Naive thymus-derived CD8-positive, alpha-beta T cell (primary cell): ENCODE measurements at places on chromosomes 3 and 15.
A peak's percentile ranks its signal among the peaks of the same experiment; 100 is the strongest.

- DNase-seq, result peak; percentile 74
Measured at GRCh38 chr3:120348065-120348990, 826 bp downstream of the LRRC58 start.

GRCh38 chr3:61601831-61602230, 40.5 kb downstream of the PTPRG start:
- no peak for DNase-seq

DNA sequence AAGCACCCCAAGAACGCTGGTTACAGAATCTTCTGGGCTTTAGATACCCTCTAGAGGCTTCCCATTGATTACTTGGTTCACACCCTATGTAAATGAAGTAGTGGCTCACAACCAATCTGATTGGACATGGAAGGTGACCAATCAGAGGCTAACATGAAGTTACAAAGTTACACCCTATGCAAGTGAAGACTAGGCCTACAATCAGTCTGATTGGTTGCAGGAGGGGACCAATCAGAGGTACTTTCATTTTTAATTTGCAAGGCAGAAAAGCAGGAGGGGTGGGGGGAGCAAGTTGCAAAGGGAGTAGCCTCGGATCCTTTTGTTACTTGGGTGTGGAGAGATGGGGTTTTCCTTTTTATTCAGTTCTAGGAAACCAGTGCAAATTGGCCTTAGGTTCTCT, 11.1 kb upstream of the RTP2 start:
- DNase-seq, result no peak

GRCh38 chr3:190217081-190217480, 96.4 kb upstream of the P3H2 start:
- no peak for DNase-seq

- no peak for DNase-seq
Measured at GRCh38 chr15:99306694-99307338, 55.5 kb downstream of the LRRC28 start.

GRCh38 chr3:30977592-30977991, 83.1 kb upstream of the GADL1 start:
- no peak for DNase-seq

DNA sequence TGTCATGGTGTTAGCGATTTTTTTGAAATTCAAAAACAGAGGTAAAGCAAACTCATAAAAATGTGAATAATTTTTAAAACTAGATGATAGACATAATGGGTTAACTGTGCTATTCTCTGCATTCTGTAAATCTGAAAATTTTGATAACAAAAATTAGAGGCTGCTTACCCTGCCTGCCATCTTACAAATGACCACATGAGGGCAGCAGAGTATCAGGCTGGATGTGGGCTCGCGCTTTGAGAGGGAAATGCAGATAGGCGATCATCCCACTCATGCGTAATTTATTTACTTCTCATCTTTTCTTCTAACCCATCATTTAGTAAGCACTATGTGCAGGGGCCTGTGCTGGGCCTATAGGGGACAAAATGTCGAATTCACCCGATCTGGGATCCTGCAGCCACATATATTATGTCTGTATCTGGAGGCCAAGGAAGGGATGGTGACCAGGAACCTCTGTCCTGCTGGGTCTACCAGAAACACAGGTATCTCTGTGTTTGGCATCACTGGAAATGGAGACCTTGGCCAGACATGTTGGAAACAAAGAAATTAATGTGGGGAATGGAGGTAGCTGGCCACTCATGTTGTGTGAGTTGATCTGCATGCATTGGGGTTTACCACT, 7.8 kb upstream of the RAD18 start:
- DNase-seq, result peak; percentile 54

- no peak for DNase-seq
Measured at GRCh38 chr3:17558565-17558964, 183.9 kb downstream of the TBC1D5 start.

- no peak for DNase-seq
Measured at GRCh38 chr3:193743702-193744047, 150.7 kb downstream of the OPA1 start.

DNA sequence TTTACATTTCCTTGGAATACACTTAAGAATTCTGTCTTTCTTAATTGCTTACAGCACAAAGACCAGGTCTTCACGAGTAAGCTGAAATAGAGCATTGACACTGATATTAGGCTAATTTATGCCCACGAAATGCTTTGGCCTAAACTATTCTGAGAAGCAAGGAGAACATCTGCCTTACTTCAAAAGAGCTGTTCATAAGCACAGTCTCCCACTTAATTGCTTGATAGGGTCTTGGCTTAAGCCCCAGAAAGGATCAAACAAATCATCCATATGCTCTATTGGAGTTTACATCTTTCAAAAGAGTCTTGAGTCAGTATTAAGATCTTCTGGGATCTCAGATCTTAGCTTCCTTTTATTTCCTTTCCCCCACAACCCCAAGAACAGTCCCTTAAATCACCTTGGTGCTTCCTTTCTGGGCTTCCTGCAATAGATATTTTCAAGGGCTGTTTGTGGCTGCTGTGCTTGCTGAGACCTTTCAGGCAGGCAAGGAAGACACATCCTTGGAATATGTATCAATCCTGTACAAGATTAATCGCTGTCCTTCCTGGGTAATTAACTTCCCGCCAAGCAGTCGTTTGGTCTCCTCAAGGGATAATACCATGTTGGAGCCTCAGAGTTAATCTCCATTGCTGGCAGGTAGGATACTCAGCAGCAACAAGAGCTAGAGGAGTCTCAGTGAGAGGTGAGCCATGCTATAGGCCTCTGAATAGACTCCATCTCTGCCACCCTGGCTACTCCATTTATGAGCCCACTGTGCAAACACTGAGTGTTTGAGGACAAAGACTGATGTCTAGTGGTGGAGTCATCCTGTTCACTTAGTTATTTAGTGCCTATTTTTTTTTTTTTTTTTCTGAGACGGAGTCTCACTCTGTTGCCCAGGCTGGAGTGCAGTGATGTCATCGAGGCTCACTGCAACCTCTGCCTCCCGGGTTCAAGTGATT, 37.1 kb downstream of the TMEM158 start:
- DNase-seq, result no peak

- DNase-seq, result no peak
Measured at GRCh38 chr15:96087180-96087884, 243.2 kb upstream of the NR2F2 start.

- peak; percentile 38 for DNase-seq
Measured at GRCh38 chr15:38696109-38696727, 131.6 kb upstream of the RASGRP1 start.

DNA sequence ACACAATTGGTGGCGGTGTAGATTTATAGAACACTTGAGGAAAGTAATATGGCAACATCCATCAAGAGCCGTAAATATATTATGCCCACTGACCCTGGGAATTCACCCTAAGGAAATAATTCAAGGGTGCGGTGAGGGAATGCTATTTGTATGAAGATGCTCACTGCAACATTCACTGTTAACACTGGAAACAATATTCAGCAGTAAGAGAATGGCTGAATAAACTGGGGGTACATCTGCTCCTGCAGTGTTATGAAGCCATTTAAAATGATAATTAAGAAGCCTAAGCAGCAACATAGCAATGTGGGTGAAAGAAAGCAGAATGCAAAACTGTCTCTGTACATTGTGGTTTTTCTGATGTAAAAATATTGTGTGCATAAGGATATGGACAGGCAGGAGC, 87.6 kb downstream of the RAB11A start:
- DNase-seq, result no peak

GRCh38 chr15:52153900-52154895, 37.0 kb downstream of the GNB5 start:
- no peak for DNase-seq

GRCh38 chr3:181683563-181683962, 28.2 kb upstream of the SOX2 start:
- DNase-seq, result no peak

- no peak for DNase-seq
Measured at GRCh38 chr3:124765197-124765840, 35.1 kb downstream of the UMPS start.

GRCh38 chr3:97763586-97764406, 762 bp upstream of the ARL6 start:
- no peak for DNase-seq

DNA sequence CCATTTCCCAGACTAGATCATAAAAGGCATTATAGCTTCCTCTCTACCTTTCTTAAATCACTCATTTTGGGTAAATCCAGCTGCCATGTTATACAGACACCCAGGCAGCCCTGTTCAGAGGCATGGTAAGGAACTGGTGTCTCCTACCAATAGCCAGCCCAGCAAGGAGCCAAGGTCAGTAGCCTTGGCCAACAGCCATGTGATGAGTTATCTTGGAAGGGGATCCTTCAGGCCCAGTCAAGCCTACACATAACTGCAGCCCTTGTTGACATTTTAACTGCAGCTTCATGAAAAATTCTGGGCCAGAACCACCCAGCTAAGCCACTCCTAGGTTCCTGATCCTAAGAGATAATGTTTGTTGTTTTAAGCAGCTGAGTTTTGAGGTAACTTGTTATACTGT, 29.0 kb upstream of the ZMAT3 start:
- DNase-seq, result no peak

- no peak for DNase-seq
Measured at GRCh38 chr15:28979208-28979841, 93.6 kb downstream of the APBA2 start.

GRCh38 chr3:157078131-157078810, 81.7 kb downstream of the CCNL1 start:
- no peak for DNase-seq

- no peak for DNase-seq
Measured at GRCh38 chr3:66035763-66036477, 2.8 kb downstream of the MAGI1 start.

- DNase-seq, result no peak
Measured at GRCh38 chr3:58052373-58053273, 44.4 kb downstream of the FLNB start.

DNA sequence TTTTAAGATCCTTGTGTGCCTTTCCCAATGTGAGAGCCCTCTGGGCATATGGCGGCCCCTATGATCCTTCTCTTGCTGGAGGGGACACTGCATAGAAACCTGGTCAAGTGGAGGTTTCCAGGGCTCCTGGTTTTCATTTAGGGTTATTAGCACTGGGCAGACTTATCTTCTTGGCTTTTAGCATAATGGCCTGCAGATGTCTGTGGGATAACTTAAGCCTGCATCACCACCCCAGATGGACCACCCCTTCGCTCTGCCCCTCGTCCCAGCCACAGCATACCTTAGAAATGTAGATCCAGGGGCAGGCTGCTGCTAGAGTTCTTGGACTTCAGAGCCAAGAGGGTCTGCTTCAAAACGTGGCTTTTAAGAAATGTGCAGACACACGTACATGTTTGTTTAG, 340.3 kb upstream of the CTDSPL start:
- no peak for DNase-seq

GRCh38 chr3:10292505-10293419, at the start of gene GHRL:
Gene GHRL, minus strand, starts transcription at chr3:10292947. Its CDS starts 2,767 bp downstream, at chr3:10290180.
- DNase-seq, result peak; percentile 19

DNA sequence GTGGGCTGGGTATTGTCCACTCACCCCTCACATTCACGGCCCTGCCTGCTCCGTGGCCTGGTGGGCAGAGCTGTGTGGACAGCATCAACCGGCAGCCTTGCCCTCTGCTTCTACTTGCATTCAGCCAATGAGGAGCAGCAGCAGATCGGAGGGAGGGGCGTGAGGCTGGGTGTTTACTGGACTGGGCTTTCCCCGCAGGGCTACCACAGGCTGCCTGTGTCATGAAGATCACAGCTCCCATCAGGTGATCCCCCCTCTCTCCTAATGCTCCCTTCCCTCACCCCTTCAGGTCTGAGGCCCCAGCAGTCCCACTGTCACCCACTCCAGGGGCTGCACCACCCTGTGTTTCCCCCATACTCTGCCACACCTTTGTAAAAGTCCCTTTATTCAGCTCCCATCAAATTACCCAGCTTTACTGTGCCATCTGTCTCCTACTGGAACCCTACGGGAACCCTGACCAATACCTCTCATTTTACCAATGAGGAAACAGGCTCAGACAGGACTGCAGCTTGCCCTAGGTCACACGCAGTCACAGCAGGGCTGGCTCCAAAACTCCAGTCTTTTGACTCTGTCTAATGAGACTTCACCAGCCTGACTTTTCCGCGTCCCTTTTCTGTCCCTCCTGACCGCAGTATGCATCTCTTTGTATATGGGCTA, 81.1 kb downstream of the MEGF11 start:
- DNase-seq, result no peak

- DNase-seq, result no peak
Measured at GRCh38 chr3:98038286-98038685, 3.2 kb upstream of the GABRR3 start.

- DNase-seq, result no peak
Measured at GRCh38 chr3:177777699-177778098, 580.4 kb upstream of the TBL1XR1 start.

GRCh38 chr15:63287109-63287508, 9.7 kb downstream of the APH1B start:
- DNase-seq, result no peak

GRCh38 chr3:11853450-11853849, 6.8 kb upstream of the TAMM41 start:
- DNase-seq, result no peak

DNA sequence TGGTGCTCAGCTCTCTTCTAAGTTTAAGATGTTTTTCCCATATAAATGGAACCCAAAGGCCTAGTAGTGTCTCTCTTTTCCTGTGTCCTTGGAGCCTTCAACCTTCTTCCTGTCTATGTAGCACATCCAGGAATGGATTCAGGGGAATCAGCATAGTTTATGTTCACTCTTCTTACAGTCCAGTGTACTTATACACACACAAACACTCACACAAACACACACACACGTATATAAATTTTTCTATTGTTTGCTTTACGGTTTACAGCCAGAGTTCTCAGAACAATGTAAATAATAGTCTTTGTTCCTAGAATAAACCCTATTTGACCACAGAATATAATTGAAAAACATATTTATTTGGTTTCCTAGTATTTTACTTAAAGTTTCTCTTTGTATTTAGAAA, 36.9 kb downstream of the STAC start:
- DNase-seq, result no peak

DNA sequence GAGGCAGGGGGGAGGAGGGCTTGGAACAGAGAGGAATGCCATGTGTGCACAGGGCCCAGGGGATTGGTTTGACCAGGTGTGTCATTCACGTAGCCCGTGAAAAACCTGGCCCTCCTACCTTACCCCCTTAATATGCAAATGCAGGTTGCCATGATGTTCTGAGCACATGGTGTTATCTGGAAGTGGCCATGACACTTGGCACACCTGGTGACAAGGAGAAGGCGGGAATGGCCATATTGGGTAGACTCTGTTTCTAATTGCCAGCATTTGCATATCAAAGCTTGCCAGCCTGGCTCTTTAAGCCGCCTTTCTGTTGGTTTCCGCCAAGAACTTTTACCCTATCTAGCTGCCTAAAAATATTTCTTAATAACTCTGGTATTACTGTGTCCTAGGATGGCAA, 202.1 kb upstream of the DPH6 start:
- no peak for DNase-seq

- no peak for DNase-seq
Measured at GRCh38 chr15:100670505-100671021, 68.2 kb downstream of the ASB7 start.

GRCh38 chr15:89947385-89947784, 34.6 kb upstream of the ARPIN start:
- no peak for DNase-seq
